ENCODE measurements at places on chromosomes 3 and 15.

- no peak overlapping the region for H3K27ac ChIP-seq
- H3K36me3 ChIP-seq, result no peaks in the 10 kb centered on the region
- H3K27me3 ChIP-seq, result no peaks in the 10 kb centered on the region
- H3K4me3 ChIP-seq, result no peak overlapping the region
Observed at GRCh38 chr3:133472889-133473288, 73.0 kb downstream of the BFSP2 start.

- H3K27me3 ChIP-seq, result no peaks in the 10 kb centered on the region
- H3K4me3 ChIP-seq, result no peak overlapping the region
- no peak for DNase-seq
- H3K4me1 ChIP-seq, result peaks cover 11% of the 10 kb centered on the region
- peaks cover 46% of the 10 kb centered on the region for H3K36me3 ChIP-seq
Observed at GRCh38 chr3:16396202-16396601, 117.3 kb downstream of the RFTN1 start.

DNA sequence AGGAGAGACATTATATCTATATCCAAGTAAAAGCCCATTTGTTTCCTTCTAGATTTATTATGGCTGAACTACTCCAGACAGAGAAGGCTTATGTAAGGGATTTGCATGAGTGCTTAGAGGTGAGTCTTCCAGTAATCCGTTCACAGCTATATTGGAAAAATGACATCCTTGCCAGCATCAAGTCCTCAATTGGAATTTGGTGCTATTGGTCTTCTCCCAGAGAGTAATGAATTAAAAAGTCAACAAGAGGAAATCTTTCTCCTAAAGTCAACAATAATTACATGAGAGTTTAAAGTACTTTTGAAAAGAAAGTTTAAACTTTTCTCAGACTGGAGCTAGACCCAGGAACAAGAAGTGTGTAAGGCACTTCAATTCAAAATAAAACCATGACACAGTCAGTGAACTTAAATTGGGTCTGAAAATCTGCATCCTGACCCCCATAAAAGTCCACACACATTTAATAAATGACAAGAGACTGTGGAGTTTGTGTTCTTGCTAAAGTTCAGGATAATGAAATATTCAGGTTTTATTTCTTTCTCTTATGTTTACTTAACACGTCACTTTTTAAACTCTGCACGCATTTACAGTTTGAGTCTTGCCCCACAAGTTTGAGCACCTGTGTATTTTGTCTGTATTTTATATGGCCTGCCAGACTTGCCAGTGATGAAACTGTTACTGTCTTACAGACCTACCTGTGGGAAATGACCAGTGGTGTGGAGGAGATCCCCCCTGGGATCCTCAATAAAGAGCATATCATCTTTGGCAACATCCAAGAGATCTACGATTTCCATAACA lies 268.2 kb upstream of the UMPS start:
- no peaks in the 10 kb centered on the region for H3K36me3 ChIP-seq
- no peaks in the 10 kb centered on the region for H3K4me1 ChIP-seq
- no peak overlapping the region for H3K4me3 ChIP-seq
- no peak for DNase-seq
- H3K27ac ChIP-seq, result no peak overlapping the region

GRCh38 chr3:53258600-53259426 lies 3.0 kb upstream of the TKT start:
- no peak overlapping the region for H3K27ac ChIP-seq
- peaks cover 4% of the 10 kb centered on the region for H3K27me3 ChIP-seq
- H3K36me3 ChIP-seq, result peaks cover 6% of the 10 kb centered on the region
- H3K4me1 ChIP-seq, result peaks cover 11% of the 10 kb centered on the region
- no peak for DNase-seq
- no peak overlapping the region for H3K4me3 ChIP-seq

DNA sequence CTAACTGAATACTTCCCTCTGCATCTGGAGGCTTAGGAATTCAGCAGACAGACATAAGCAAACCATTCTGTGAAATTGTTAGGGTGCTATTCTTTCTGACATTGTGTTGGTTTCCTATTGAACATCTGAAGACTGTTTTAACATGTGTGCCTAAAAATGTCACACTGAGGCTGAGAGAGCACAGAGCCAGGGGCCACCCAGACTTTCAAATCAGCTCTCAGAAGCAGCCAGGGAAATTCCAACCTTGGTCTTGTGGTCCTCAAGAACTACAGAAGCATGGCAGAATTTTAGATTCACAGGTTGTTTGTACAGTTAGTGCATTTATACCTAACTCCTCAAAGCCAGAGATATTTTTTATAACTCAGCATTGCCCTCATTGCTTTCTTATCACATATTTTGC lies 929.2 kb upstream of the CFAP20DC start:
- no peaks in the 10 kb centered on the region for H3K27me3 ChIP-seq
- H3K36me3 ChIP-seq, result no peaks in the 10 kb centered on the region
- no peak for DNase-seq
- no peak overlapping the region for H3K4me3 ChIP-seq

- H3K36me3 ChIP-seq, result no peaks in the 10 kb centered on the region
- DNase-seq, result no peak
- H3K27ac ChIP-seq, result no peak overlapping the region
Observed at GRCh38 chr3:7709376-7710082, 792.1 kb upstream of the LMCD1 start.

Measured in activated CD4-positive, alpha-beta memory T cell treated with anti-CD3 and anti-CD28 coated beads, Interleukin-2, amount 10 ng/mL, durations not matched to agents 7 days and 5 days (primary cell).